GM04504 (cell line): ENCODE measurements at places on chromosomes 2 and 18.

DNA sequence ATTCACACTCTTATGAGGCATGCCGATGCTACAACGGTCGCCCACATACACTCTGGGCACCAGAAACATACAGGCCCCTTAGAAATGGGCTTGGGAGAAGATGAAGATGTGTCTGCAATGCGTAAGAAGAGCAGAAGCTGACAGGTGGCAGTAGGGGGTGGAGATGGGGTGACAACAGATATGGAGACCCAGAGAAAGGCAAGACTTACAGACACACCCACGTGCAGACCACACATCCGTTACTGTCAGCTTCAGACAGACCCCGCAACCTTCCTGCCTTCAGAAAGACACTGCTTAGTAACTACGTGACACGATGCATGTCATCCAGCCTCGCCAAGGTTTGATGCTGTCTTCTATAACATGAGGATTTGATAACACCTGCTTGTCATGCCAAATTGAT, 89.5 kb downstream of the ZFP36L2 start:
- DNase-seq: no peak

DNA sequence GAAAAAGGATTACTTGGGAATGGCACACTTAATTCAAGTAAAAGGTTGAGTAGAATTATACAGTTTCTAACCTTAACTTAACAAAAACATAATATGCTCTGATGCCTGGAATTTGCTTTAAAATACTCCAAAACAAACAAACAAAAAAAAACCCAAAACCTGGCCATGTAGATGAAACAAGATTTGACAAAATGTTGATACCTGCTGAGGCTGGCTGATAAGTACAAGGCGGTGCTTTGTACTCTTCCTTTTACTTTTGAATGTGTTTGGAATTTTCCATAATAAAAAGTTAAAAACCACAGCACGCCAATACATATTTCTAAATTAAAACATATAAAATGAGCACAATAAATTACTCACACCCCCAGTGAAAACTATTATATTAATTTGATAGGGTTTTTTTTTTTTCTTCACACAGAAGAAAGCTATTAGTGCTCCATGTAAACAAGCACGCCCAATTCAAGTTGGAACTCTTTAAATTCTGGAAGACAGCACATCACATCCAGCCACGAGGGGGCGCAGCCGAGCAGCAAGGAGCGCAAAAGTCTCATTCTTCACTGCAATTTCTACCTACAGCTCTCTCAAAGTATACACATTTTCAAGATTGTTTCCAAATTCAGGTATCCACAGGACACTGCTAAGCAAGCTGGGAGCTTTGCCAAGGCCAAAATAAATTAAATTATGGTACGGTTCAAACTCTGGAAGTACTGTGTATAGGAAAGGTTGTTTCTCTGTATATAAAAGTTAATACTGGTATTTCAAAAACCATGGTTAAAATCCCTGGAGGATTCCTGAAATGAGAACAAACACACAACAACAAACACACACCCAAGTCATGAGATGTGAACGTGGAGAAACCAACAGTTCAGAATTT, 7.5 kb downstream of the SERTAD2 start:
- no peak for DNase-seq

GRCh38 chr18:22052405-22053105, 116.8 kb upstream of the GATA6 start:
- no peak for DNase-seq

- peak; percentile 31 for DNase-seq
These were observed 38.3 kb downstream of the MRPL44 start for GRCh38 chr2:223995569-223995968.

GRCh38 chr18:42030586-42031182, 75.7 kb downstream of the PIK3C3 start:
- no peak for DNase-seq
